ENCODE measurements at places on chromosomes 3 and 15.
A peak's percentile ranks its signal among the peaks of the same experiment; 100 is the strongest.

DNA sequence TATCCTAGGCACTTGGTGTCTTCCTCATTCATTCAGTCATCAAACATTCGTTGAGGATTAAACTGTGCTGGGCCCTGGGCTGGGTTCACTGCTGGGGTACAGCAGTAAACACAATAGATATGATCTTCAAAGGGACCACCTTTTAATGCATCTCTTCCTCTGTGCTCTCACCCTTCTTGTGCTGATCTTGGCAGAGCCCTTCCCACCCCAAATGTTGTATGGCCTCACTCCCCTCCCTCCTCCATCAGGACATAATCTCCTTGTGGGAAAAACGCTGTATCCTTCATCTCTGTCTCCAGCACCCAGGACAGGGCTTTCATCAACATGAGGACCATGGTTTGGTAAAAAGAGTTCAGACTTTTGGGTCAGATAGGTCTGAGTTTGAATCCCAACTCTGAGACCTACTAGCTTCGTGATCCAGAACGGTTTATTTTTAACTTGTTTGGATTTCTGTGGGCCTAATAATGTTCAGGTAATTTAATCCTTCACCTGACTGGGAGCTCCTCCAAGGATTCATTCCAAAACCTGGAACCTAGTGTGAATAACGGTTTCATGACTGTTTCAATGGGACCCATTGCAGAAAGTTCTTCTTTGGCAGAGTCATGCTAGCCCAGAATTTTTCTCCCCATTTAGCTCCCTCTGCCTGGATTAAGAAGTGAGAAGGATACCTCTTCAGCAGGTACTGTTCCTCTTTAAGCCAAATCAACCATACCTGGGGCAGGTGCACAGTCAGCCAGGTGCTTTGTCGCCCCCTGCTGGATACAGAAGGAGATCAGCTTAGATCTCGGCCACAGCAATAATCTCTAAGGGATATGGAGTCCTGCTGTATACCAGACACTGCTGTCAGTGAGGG is 5.2 kb upstream of the WNT7A start:
- peak; percentile 41 for DNase-seq

GRCh38 chr3:12393894-12394293 is 90.4 kb upstream of the TSEN2 start:
- DNase-seq = no peak

GRCh38 chr15:34501131-34501530 is 63.5 kb upstream of the GOLGA8A start:
- DNase-seq = no peak

DNA sequence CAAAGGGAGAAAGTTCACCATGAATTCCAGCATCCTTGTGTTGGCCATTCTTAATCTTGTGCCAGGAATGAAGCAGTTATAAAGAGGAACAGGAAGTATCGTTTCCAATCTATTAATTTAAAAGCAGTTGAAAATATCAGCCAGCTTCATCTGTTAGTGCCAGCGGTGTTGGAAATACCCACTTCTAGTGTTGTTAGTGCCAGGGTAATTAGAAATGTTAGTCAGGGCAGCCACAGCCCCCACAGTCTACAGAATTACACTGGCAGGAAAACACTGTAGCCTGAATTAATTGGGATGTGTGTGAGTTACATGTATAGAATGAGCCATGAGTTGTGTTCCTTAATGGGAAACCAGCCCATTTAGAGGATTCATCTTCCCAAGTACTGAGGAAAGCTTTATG is 127.8 kb downstream of the GHSR start:
- DNase-seq = no peak

DNA sequence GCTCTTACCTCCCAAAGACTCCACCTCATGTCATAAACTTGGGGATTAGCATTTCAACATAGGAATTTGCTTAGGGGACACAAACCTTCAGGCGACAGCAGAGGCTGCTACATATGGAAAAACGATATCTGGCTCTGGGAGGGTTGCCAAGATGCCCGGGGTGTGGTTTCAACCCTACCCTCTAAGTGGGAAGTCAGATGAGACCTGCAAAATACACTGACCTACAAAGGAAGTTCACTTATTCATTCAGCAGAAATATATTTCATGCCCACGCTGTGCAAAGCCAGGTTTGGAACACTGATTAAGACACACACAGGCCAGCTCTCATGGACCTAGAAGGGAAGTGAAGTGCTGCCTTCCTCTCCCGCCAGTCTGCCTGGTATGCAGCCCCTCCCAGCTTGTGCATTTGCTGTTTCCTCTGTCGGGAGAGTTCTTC is 239.3 kb downstream of the FEZF2 start:
- no peak for DNase-seq

- no peak for DNase-seq
Observed at GRCh38 chr3:123202451-123202850, 708 bp downstream of the SEC22A start.

DNA sequence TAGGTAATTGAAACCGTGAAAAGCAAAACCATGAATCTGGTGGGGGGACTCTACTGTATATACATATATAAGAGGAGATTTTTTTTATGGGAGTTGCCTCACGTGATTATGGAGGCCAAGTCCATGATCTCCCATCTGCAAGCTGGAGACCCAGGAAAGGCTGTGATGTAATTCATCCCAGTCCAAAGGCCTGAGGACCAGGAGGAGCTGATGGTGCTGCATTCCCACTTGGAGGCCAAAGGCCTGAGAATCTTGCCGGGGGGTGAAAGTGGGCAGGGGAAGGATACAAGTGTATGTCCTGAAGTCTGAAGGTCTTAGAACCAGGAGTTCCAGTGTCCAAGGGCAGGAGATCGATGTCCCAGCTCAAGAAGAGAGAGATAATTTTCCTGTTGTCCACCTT is 37.1 kb upstream of the CEMIP start:
- no peak for DNase-seq

- no peak for DNase-seq
Observed at GRCh38 chr3:5186089-5186857, 1.2 kb upstream of the EDEM1 start.

DNA sequence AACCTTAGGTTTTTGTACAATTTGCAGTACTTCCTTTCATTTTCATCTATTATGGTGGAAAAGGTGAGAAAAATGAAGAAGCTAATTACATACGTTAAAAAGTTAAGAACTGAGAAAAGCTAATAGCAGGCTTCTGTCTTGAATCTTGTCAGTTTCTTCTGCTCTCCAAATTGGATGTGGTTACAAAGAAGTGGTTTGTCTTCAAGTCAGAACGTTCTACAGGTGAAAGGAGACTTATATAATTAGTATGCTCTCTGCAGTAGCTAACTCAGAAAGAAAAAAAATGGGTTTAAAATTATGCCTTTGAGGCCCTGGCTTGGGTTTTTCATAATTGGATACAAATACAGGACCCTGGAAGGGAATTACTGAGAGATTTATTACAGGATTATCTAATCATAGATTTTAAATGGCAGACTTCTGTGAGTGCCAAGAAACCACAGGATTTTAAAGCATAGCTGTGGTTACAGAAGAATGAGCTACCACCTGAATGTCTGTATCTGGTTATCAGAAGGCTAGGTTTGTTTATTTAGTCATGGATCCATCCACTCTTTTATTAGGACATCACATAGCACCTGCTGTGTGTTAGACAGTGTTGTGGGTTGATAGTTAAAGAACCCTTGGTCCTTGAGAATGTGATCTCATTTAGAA is 528.1 kb upstream of the MCTP2 start:
- DNase-seq = no peak

DNA sequence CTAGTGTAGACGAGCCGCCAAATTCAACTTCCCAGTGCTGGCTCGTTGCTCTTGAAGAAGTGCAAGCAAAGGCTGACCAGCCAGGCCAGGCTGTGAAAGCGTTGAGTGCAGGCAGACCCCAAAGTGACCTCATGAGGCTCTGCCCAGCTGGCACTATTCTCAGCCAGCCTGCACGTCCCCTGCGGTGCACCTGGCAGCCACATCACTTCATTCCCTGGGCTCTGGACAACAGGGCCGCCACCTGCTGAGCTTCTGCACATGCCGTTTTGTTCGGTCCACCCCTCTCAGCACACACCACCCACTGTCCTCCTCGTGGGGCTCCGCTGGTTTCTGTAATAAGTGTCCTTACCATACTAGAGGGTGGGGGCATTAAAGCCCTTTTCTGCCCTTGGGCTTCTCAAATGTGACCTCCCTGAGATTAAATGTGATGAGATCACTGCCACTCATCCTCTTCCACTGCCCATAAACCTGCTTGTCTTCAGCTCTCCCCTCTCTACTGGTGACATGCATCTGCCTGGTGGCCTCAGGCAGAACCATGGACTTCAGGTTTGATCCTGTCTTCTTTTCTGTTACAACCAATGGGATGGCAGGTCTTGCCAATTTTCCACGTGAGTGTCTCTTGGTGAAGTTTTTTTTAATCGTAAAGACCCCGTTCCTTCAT is 6.1 kb downstream of the RASGRF1 start:
- no peak for DNase-seq

GRCh38 chr15:29141308-29142128 is 128.1 kb downstream of the NSMCE3 start:
- no peak for DNase-seq

DNA sequence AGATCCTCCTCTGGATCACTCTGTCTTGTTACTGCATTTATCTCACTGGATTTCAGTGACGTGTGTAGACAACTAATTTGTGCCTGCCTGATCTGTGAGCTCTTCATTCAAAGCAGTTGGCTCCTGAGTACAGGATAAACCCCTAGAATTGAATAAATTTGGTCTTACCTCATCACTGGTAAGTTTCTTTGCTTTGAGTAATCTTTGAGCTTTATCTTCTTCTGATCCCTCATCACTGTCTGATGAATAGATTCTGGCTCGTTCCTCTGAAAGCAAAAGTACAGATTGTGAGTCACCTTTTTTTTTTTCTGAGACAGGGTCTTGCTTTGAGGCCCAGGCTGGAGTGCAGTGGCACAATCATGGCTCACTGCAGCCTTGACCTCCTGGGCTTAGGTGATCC is 24.5 kb downstream of the LEO1 start:
- no peak for DNase-seq

DNA sequence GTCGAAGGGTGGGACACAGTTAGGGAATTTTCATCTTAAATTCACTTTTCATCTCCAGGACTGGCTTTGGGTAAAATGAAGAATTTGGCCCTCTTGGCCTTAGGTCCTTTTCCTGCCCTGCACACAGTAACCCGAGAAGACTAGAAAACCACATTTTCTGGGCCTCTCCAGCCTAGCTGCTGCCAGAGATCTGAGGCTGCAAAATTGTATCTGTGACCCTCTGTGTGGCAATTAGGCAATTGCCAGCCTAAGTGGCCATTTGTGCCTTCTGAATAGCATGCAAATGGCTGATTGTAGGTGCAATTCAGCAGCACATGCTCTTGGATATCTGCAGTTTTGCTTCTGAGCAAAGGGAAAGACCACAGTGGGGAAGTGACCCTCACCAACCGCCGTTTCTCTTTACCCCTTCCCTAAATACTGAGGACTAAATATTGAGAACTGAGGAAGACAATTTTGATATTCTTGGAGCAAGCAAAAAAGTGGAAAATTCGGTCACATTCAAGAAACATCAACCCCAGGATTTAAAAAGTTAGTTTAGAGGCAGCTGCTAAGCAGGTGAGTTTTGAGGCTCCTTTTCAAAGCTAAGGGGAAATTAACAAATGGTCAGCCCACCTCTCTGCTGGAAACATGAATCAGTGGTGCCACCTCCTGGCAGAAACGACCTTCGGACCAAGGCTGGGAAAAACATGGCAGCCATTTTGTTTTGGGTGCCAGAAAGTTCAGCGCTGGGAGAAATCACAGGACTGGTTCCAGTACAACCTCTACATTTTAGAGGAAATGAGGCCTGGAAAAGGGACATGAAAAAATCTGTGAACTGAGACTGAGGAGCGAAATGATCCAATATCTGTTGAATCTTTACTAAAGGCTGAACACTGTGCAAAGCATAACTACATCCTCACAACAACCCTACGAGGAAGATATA is 56.6 kb upstream of the PRTG start:
- no peak for DNase-seq

DNA sequence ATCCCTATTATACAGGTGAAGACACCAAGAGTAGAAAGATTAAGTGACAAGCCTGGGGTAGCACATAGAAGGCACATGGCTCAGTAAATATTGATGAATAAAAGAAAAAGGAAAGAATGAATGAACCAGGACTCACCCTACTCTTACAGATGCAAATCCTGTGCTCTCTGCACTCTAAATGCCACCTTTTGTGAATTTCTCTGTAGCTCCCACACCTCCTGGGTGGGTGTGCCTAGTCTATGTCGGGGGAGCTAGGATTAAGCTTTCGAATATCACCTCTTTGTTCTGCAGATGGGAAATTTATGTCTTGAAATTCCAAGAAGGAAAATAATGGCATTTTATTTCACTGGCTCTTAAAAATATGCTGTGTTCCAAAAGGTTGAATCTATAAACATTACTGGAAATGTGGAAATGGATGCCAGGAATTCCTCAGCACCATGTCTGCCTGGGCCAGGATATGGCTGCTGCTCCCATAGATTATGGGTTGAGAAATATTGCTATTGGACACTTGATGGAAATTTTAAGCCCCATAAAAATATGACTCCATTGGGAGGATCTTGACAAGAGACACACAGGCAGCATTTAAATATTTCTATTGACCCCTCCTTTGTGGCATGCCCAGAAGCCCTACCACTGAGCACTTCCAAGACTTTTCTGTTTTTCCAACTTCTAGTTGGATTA is 43.3 kb downstream of the CCNB2 start:
- no peak for DNase-seq

GRCh38 chr3:4408958-4409357 is 58.1 kb downstream of the SUMF1 start:
- no peak for DNase-seq

DNA sequence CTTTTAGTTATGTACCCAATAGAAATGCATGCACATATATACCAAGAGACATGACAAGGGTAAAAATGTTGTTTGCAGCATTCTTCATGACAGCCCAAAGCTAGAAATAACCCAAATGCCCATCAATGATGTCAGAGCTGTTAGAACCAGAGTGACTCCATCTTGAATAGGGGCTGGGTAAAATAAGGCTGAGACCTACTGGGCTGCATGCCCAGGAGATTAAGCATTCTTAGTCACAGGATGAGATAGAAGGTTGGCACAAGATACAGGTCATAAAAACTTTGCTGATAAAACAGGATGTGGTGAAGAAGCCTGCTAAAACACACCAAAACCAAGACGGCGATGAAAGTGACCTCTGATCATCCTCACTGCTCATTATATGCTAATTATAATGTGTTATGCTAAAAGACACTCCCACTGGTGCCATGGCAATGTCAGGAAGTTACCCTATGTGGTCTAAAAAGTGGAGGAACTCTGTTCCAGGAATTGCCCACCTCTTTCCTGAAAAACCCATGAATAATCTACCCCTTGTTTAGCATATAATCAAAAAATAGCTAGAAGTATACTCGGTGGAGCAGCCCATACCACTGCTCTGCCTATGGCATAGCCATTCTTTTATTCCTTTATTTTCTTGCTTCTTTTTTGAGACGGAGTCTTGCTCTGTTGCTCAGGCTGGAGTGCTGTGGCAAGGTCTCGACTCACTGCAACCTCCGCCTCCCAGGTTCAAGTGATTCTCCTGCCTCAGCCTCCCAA is 32.9 kb downstream of the ZBTB11 start:
- peak; percentile 29 for DNase-seq

DNA sequence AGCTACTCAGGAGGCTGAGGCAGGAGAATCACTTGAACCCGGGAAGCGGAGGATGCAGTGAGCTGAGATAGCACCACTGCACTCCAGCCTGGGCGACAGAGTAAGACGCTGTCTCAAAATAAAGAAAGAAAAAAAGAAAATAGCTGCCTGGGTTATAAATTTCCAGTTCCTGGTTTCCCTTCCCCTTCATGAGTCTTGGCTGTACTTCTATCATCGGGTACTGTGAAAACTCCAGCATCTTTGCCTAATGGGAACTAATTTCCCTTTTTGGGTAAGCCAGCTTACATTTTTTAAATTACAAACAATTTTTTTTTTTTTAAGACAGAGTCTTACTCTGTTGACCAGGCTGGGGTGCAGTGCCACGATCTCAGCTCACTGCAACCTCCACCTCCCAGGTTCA is 15.0 kb downstream of the DENND4A start:
- DNase-seq = no peak

All from activated T-helper 2 cell treated with anti-CD3 and anti-CD28 coated beads, Interferon-gamma antibody, Interleukin-2, Interleukin-4, amounts not matched to agents 10 μg/mL and 5 μg/mL and 100 μg/mL, durations not matched to agents 14 hours and 24 hours and 36 hours (primary cell).